Hepatic stellate cell (primary cell): ENCODE measurements at places on chromosomes 4 and X.

GRCh38 chr4:93788712-93789111 is 39.8 kb upstream of the ATOH1 start:
- DNase-seq = peak; percentile 16

DNA sequence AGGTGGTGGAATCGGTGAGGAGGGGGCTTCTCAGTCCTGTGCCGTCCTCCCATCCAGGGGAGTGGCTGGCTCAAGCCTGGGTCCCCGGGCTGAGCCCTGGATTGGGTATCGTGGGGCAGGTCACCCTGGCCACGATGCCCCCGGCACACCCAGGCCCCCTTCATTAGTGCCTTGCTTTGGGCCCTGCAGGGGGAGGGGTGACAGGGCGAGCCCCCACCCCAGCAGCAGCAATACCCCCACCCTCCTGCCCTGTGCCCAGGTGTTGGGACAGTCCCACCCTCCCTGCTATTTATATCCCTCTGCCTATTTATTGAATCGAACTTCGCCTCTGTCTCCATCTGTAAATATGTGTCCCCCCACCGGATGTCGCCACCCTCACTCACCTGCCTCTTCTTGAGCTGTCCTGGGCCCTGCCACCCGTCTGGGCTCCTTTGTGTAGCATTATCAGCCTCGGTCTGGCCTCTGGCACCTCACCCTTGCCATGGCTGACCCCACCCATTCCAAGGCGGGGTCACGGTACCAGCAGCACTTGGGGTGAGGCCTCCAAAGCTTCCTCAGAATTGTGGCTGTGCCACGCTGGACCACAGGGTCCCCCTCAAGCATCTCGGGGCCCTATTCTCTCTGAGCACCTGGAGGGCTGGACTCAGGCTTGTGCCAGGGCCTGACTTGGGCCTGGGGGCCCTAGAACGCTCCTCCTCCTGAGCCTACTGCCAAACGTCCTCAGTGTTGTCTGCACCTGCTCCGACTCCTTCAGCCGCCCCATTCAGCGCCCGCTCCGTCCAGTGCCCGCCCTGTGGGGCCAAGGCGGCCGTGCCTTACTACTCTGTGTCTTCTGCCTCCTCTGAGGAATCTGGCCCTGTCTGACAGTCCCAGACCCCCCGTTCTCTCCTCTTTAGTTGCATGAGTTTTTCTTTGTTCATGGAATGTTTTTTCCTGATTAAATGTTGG is 6.1 kb downstream of the LAGE3 start:
- no peak for DNase-seq

- no peak for DNase-seq
Measured at GRCh38 chr4:106312997-106313522, 2.9 kb downstream of the TBCK start.

DNA sequence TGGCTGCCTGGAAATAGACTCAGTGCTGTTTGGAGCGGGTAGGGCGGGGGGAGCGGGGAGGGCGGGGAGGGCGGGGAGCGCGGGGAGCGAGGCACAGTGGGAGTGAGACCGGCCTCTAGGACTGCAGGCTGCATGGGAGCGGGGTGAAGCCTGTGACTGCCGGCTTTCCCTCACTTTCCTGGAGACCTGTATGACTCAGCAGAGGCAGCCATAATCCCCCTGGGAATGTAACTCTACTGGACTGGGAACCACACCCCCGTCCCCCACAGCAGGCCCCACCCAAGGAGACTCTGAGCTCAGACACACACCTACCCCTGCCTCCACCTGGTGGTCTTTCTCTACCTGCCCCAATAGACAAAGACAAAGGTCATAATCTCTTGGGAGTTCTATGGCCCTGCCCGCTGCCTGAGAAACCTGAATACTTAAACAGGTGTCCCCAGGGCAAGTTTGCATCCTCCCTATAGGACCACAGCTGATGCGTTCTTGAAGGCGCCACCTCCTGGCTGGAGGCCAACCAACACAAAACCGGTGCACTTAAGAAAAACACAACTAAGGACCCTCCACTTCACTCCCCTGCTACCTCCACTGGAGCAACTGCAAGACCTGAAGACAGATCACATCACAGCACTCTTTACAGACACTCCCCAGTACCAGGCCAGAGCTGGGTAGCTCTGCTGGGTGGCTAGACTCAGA is 18.0 kb downstream of the HDAC8 start:
- DNase-seq = no peak

DNA sequence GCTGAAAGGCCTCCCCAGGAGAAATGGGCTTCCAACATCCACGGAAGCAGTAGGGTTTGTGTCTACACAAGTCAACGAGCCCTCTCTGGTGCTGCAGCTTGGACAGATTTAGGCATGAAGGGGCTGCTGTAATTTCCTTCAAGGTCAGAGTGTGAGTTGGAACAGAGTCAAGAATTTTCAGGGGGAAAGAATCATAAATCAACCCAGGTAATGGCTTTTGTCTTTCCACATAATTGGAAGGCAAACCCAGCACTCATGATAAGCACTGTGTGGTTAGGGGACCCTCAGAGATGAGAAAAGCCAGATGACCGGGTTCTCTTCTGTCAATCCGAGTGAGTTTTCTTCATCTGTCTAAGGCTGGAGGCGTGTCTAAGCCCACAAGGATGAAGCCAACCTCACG is 78.6 kb upstream of the MXRA5 start:
- DNase-seq = no peak

DNA sequence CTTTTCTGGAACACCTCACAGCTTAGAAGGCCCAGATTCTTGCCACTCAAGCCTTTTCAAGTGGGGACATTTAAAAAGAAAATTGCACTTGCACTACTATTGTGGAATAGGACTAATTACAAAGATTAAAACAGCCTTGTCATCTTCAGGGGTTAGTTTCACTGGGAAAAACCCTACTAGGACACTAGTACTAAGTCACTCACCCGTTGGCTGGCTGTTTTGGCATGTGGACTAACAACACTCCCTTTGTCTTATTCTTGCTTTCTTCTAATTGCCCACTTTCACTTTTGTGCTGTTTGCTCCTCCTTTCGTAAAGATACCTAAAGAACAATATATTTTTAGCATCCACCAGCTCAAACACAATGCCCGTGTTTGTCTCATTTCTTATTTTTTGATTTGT is 200.9 kb upstream of the MID1 start:
- DNase-seq = no peak

- DNase-seq = no peak
Measured at GRCh38 chrX:41289095-41289494, 44.9 kb upstream of the DDX3X start.

DNA sequence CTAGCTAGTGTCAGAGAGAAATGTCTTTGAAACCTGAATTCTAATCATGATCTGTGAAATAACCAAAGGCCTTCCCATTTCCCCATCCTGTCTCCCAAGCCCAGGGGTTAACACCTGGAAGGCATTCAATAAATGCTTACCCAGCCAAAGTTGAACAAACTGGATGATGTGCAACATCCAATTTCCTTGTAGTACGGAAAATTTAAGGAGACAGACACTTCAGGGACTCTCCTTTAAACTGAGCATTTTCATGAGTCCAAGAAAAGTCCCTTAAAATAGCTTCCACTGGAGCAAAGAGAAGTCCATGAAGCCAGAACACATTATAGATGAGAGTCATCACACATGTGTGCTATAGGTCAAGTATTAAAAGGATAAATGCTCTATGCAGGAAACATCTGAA is 271.2 kb downstream of the RAB28 start:
- DNase-seq = no peak

- no peak for DNase-seq
Measured at GRCh38 chr4:165972747-165973146, 99.7 kb downstream of the TLL1 start.

DNA sequence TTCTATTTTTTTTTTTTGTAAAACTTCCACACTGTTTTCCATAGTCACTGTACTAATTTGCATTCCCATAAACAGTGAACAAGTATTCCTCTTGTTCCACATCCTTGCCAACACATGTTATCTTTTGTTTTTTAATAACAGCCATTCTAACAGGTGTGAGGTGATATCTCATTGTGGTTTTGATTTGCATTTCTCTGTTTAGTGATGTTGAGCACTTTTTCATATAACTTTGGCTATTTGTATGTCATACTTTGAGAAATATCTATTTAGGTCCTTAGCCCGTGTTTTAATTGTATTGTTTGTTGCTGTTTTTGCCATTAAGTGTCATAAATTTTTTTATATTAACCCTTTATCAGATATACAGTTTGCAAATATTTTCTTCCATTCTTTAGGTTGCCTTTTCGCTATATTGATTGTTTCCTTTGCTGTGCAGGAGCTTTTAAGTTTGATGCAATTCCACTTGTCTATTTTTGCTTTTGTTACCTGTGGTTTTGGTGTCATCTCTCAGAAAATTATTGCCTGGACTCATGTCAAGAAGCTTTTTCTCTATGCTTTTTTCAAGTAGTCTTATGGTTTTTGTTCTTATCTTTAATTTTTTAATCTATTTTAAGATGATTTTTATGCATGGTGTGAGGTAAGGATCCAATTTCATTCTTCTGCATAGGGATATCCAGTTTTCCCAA is 27.9 kb upstream of the NDNF start:
- DNase-seq = no peak

DNA sequence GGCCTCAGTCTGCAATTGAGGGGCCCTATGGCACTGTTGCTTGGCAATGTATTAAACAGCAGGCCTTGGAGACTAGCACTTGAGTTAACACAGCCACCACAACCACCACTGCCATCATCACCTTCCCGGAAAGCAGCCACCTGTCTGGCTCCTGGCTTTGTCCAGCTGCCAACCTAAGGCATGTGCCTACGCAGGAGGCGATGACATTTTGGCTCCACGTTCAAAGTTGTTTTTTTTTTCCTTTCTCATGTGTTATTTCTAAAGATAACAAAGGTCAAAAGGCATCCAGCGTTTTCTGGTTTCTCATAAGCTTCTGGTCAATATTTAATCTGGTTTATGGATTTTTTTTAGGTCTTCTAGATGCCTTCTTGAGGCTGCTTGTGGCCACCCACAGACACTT is 7.5 kb downstream of the CLDN2 start:
- no peak for DNase-seq

- DNase-seq = no peak
Measured at GRCh38 chrX:40290517-40290916, 192.8 kb upstream of the BCOR start.

- no peak for DNase-seq
Measured at GRCh38 chr4:123676890-123677229, 280.3 kb downstream of the SPRY1 start.

- DNase-seq = no peak
Measured at GRCh38 chr4:55314141-55314820, 31.8 kb upstream of the SRD5A3 start.

DNA sequence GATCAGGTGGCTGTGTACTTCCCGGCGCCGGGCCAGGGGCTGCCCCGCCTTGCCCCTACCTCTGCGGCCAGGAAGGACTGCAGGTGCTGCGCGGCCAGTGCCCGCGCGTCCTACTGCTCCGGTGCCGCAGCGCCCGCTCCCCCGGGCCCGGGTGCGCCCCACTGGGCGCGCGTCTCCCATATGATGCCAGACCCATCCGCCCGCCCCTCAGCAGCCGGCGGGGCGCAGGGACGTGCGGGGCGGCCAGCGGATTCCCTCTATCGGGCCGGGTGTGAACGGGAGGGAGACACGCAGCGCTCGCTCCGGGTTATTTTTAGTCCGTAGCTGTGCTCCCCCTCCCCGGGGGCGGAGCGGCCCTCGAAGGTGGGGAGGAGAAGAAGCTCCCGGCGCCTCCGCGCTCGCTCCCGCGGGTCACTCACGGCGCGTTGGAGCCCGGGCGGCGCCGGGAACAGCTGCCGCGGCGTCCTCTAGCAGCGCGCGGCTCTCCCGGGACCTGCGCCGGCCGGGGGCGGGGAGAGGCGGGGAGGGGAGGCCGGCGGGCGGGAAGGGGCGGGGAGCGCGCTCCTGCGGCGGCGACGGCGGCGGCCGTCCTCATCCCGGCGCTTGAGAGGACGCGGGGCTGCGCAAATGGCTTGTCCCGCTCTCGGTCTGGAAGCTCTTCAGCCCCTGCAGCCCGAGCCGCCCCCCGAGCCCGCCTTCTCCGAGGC is 103.6 kb downstream of the UCHL1 start:
- peak; percentile 18 for DNase-seq

- no peak for DNase-seq
Measured at GRCh38 chrX:44951572-44952067, 78.6 kb downstream of the KDM6A start.

- peak; percentile 61 for DNase-seq
Measured at GRCh38 chr4:2243681-2244380, 1.9 kb upstream of the HAUS3 start.

DNA sequence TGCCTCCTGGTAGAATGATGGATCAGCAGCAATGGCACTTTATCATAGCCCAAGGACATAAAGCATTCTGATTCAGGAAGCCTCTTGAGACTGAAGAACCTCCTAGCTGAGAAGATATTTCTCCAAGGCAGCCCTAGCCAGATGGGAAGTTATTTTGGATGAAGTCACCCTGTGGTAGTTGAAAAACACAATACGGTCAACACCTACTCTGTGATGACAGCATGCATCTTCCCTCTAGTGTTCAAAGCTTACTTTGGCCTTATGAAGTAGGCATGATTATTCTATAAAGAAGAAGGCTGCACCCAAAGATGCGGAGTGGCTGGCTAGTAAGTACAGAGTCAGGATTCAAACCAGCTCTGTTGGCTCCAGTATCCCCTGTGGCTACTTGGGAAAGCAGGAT is 47.9 kb downstream of the TLR10 start:
- DNase-seq = no peak
